ENCODE measurements at places on chromosomes 7 and 10.

- DNase-seq, result no peak
These were observed 4.7 kb upstream of the ITPRIP start for GRCh38 chr10:104342941-104343411.

DNA sequence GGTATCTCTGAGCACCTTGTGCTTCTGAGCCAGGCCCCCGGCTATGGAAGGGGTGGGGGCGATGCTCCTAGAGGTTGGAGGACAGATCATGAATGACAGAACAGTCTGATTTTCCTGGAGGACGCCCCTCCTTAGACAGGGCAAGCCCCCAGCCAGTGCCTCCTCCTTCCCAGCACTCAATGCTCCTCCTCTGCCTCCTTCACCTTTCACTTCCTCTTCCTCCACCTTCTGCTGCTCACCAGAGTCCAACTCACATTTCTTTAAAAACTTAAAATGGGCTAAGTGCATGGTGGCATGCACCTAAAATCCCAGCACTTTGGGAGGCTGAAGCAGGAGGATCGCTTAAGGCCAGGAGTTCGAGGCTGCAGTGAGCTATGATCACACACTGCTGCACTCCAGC lies 71.1 kb upstream of the CUX1 start:
- DNase-seq, result peak; percentile 32

DNA sequence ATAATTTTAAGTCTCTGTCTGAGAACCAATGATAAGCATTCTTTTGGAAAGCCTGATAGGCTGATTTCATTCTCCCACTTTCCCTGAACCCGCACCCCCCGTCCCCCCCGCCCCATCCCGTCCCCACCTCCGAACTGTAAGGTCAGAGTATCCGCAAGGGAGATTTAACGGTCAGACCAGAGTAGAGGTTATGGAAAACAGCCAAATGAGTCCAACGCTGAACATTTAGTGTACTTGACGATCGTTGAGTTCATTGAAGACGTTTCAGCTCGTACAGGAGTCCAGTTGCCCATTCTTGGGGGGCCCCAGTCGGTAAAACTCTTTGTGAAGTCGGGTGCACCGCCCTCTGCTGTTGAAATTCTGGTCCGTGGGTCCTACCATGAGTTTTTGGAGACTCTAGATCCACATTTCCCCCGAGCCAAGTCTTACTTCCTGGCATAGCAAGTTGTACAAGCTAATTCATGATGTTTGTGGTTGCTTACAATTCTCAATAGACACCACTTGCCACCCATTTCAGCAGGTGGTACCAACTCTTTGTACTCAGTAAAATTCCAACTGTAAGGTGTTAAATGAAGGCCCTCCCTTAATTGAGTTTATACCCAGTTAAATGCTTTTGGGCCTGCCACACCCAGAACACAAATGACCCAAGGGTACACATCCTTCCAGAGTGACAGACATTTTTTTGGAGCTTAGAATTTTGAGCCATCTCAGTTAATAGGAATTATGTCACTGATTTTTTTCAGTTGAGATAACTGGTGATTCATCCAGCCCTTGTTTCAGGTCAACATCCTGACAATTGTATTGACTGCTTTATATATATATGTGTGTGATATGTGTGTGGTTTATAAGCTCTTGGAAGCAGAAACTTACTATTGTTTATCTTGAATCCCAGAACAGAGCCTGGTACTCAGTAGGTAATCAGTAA lies 1.2 kb downstream of the MARCHF5 start:
- peak; percentile 38 for DNase-seq

DNA sequence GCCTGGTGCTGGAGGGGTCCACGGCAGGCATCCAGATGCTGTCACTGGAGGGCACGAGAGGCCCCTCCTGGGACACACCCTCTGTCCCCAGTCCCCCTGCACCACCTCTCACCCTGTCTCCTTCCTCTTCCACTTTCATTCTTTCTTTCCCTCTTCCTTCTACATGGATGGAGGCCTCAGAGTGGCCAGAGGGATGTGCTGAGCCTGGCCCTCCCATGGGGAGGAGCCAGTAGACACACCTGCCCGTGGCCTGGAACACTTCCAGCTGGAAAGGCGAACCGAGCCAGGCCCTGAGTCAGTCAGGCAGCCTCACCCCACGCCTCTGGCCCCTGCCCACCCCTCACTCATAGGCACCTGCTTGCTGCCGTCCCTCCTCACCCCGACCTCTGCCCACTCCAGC lies 55.9 kb upstream of the MXI1 start:
- DNase-seq, result no peak

DNA sequence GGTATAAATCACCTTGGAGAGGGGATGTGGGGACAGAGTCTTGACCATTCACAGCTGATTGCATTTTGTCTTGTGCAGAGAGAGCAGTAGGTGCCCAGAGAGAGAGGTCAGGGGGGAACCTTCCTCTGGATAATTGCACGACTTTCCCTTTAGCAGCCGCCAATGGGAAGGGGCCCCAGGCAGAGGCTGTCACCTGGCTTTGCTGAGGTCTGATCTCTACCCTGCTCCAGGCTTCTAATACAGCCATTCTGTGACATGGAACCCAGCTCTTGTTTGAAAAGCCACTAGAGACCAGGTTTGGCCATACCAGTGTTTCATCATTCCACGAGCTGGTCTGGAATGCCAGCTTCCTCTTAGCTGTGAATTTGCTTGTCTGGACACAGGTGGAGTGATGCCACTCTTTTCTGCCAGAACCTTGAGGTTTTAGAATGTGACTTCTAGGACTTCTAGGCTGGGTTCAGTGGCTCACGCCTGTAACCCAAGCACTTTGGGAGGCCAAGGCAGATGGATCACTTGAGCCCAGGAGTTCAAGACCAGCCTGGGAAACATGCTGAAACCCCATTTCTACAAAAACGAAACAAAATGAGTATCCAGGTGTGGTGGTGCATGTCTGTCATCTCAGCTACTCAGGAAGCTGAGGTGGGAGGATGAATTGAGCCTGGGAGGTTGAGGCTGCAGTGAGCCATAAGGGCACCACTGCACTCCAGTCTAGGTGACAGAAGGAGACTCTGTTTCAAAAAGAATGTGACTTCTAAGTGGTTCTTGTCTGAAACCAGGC lies 159.9 kb downstream of the CAMK1D start:
- DNase-seq, result no peak

- no peak for DNase-seq
These were observed 120.3 kb downstream of the FOXP2 start for GRCh38 chr7:114534953-114535352.

- no peak for DNase-seq
These were observed 33.3 kb downstream of the FOXK1 start for GRCh38 chr7:4715410-4715776.

DNA sequence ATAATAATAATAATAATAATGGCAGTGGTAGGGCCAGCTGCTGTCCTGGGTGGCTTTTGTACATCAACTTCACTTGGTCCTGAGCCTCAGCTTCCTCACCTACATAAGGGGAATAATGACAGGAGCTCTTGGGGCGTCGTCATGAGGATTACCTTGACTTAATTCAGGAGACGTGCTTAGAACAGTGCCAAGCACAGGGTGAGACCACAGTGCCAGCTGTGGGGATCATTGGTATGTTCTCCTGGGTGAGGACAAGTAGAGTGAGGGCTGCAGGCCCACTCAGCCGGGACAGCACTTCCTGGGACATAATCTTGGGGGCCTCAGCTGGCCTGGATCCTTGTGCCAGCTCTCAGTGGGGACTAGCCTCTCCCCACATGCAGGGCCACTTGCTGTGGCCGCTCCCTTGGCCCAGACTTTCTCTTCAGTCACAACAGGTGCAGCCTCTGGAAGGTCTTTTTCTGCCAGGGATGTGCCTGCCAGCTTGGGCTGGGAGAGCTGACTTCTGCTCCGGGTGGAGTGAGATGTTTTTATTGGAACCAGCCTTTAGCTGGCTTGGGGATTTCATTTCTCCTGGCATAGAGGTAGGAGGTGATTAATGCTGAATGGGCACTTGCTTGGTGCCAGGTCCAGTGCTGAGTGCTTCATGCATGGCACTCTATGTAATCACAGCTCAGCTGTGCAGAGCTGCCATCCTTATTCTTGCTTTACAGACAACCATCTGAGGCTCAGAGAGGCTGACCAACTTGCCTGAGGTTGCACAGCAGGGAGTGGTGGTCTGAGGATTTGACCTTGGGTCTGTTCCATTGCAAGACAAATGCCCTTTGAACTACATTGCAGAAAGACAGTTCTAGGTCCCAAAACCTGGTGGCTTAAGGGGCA lies 45.3 kb downstream of the TSPAN15 start:
- no peak for DNase-seq

DNA sequence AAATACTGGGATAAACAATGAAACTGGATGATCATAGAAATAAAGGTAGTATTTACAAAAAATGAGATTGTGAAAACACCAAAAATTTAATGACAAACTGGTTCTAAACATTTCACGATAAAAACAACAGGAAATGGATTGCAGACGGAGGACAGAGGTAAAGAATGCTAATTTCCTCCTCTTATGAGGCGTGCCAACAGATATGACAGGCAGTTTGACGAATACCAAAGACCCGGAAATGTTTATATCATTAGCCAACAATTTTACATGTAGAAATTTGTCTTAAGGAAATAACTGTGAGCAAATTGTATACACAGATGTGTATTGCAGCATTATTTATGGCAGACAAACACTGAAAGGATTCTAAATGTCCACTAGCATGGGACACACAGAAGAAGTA lies 162.0 kb upstream of the MGMT start:
- no peak for DNase-seq

GRCh38 chr10:77420947-77421523 lies 216.6 kb downstream of the KCNMA1 start:
- DNase-seq, result no peak

DNA sequence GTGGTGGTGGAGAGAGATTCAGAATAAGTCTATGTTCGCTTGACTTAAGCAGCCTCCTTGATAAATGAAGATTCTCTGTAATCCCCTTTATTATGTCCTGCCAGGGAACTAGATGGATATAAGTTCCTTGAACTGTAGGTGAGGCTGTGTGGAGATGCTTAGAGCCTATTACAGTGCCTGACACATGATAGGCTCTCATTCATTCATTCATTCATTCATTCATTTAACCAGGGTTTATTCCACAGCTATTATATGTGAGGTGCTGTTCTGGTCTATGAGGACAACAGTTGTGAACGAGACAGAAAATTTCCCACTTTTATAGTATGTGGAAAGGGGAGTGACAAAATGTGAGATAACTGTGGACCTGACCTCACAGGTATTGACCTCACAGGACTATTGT lies 105.6 kb downstream of the ARID5B start:
- no peak for DNase-seq

- DNase-seq, result no peak
These were observed 186.7 kb downstream of the CHCHD3 start for GRCh38 chr7:132895231-132895630.

DNA sequence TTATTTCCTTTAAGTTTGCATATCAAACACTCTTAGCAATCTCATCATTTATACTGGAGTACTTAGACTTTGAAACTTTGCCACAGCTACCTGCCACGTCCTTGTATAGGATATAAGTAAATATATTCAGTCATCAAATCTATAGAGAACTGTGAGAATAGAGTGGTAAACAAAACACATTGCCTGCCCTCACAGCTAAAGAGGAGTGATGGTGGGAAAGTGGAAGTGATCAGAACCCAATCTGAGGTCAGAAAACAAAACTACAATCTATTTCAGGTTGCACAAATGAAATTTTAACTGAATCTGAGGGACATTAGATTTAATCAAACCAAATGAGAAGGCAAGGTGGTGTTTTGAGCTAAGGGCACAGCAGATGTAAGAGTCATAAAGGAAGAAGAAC lies 74.8 kb downstream of the ZEB1 start:
- no peak for DNase-seq

DNA sequence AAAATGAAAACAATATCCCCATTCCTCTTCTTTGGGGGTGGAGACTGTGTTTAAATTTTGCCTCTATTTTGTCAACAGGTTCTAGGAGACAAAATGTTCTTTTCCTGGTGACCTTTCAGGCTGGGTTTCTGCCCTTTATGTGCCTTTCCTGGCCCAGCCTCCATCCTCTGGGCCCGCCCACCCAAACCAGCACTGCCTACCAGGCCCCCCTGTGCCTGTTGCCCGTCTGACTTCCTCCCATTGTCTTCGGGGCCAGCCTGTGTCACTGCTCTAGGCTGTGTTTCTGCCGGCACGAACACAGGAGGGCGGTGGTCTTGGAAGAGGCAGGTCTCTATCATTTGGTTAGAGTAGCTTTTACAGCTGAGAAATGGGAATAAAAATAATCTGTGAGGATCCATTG lies 13.9 kb downstream of the TSPAN14 start:
- DNase-seq, result no peak

GRCh38 chr7:20005081-20005480 lies 212.1 kb downstream of the MACC1 start:
- no peak for DNase-seq

- DNase-seq, result no peak
These were observed 24.9 kb downstream of the COL28A1 start for GRCh38 chr7:7510794-7511193.

DNA sequence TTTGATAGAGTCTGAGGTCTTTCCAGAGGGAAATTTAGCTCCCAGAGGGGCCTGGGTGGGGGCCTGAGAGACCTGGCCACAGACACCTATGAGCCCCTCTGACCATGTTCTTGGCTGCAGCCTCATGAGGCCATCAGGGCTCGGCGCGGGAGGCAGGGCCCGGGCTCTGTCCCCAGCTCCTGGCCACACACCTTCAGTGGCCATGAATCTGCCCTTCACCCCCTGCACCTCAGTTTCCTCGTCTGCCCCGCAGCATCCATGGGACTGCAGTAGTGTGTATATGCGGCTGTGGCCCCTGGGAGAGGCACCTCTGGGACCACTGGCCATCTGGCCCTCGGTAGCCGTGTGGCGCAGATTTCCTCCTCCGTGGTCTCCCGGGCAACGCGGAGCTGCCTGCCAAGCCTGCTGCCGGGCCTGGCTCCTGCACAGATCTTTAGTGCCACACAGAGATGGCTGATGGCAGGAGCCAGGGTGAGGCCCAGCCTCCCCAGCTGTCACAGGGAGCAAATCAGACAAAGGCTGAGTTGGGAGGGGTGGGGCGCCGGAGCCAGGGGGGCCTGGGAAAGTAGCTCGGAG lies 23.6 kb upstream of the ADCYAP1R1 start:
- no peak for DNase-seq

DNA sequence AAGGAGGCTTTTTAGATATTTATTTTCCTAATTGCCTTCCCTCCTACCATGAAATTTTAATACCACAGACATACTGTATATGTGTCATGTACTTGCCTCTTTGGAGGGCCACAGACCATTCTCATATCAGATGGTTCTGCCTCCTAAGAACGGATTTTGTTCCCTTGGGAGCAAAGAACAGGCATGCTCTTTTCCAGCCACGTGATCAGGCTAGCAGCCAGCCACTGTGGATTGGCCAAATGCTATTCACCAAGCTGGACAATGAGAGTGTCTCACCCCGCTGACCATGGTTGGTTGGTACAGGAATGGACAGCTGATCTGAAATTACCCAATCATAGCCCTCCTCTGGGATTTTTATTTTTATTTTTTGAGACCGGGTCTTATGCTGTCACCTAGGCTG lies 21.5 kb upstream of the CRHR2 start:
- no peak for DNase-seq

- DNase-seq, result no peak
These were observed 142.1 kb upstream of the LANCL2 start for GRCh38 chr7:55223023-55223422.

- DNase-seq, result no peak
These were observed 118.1 kb upstream of the RHEB start for GRCh38 chr7:151637781-151638261.

GRCh38 chr7:6530626-6531491 lies 20.4 kb downstream of the GRID2IP start:
- DNase-seq, result peak; percentile 48

All from GM06990 (cell line).